Activated naive CD4-positive, alpha-beta T cell treated with anti-CD3 and anti-CD28 coated beads for 36 hours (primary cell): ENCODE measurements at places on chromosomes 2 and 18.

GRCh38 chr2:138601458-138602165 is 100.0 kb downstream of the SPOPL start:
- no peak for DNase-seq

DNA sequence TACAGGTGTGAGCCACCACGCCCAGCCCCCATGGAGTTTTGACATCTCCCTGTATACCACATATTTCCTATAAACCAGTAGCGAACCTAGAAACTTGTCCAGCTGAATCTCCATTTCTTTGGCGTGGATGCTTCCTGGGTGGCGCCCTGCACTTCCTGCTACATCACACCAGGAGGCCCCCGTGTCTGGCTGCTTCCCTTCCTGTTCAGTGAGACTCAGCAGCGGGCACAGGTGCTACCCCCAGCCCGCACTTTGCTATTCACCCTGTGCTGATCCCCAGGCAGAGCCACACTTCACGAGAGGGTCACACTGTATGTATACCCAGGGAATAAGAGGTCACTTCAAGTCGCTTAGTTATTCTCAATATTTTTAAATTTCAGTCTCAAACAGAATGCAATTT is 35.0 kb downstream of the CYP27C1 start:
- DNase-seq, result peak; percentile 47

DNA sequence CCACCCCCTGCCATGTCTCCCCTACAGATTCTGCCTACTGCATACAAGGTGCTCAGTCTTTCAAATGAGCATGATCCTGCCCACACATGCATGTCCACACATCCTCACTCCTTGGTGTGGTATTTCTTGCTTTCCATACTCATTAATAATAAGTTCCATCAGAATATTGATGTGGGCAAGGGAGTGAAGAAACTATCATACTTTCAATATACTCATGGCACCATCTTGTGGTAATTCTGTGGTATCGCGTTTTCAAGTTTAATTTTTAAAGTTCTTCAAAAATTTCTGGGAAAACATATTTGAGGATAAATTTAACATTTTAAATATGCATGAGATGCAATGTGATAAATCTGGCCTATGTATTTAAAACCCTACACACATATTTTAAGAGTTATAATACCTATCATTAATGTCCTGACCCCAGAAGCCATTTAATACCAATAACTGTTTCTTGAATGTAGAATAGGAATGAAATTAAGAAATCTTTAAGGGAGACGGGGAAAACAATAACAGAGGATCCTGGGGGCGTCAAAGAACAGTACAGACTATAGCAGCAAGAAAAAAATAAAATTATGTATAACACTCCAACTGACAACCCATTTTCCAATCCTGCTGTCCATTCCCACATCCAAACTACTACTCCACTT is 110.1 kb downstream of the ZNF385B start:
- no peak for DNase-seq

DNA sequence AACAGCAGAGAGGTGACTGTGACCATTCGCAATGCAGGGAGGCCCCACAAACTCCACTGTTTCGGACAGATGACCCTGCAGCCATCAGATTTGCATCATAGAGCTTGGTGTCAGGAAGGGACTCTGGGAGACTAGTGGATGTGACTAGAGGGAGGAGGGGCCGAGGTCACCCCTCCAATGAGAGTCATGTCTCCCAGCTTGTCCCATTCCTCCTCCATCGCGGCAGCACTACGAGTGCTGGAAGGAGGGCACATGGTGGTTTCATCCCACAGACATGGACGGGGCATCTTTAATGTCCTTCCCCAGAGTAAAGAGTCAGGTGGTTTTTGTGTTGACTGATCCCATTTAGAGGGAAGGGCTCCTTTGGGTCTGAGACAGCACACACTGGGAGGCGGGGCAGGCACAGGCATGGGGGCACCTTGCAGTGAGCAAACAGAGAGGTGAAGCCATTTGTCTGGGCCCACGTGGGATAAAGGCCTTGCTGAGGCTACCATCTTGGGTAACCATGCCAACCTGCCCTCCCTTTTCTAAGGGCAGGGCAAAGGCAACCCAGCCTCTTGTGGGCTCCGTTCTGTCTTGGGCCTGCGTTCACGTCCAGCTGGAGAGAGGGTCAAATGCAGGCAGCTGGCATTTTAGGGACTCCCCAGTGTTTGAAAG is 208.1 kb downstream of the ASB1 start:
- DNase-seq, result no peak

DNA sequence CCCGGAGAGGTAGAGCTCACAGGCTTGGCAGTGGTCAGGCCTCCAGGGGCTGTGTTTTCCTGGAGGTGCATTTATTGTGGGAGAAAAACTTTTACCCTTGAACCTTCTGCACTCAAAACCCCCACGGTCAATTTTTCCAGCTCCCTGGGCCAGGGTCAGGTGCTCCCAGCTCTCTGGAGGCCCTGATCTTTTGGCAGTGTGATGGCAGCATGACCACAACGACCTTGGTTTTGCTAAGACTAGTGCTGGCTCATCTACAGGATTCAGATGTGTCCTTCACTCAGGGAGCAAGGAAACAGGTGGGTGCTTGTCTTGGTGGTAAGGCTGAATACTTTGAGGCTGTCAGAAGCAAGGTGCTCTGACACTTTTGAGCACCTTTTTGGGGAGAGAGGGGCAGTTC is 92.3 kb downstream of the CCDC93 start:
- DNase-seq, result no peak

- DNase-seq, result no peak
These were observed 12.8 kb upstream of the GALNT5 start for GRCh38 chr2:157244691-157245090.
